Sigmoid colon (tissue), 7 donors: ENCODE measurements at places on chromosomes 6 and 20. TPM values are rescaled to one million over a fixed set of nuclear protein-coding genes. Genes with fewer than 3 reads are reported as not detected.

GRCh38 chr20:56451056-56451765 lies 17.2 kb upstream of the RTF2 start:
- DNase-seq = peak; percentile 46

DNA sequence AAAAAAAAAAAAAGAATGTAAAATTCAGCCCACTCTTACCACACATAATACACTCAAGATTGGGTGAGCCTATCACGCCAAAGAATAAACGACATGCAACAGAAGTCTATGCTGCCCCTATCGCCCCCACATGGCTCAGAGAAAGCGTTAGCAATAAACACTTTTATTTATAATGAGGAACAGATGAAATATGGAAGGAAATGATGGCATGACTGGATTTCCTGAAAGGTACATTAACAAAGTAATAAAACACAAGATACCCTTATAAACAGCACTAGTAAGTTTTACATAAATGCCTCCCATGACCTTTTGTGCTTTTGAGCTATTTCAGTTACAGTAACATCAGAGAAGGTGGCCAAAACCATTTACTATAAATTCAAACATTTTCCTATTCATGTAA lies 71.4 kb upstream of the SCAF8 start:
- DNase-seq = no peak

Gene DEFB124
- not detected for total RNA-seq

Gene TNNC2
- total RNA-seq = 1.6 TPM

Gene TNF
- total RNA-seq = 0.33 TPM

DNA sequence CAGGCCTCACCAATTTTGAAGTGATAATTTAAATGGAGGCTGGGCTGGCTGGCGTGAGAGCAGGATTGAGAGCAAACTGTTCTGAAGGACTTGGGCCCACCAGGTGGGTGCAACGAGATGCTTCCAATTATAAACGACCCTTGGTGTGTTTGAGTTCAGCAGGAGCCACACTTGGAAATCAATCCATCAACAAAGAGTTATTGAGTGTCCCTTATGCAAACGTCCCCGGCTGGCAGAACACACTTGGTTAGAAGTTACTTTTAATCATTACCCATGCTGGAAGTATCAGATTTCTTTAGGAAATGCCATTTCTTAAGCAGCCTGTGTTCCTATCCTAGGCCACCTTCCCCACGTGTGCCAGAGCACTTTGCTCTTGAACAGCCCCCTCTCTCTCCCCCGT lies 37.8 kb upstream of the ZNF831 start:
- no peak for DNase-seq

Gene LKAAEAR1
- total RNA-seq = not detected

Gene CCN2
- total RNA-seq = 75.5 TPM

Gene NRN1
- total RNA-seq = 6.0 TPM

Gene ZSCAN23
- total RNA-seq = 3.9 TPM

DNA sequence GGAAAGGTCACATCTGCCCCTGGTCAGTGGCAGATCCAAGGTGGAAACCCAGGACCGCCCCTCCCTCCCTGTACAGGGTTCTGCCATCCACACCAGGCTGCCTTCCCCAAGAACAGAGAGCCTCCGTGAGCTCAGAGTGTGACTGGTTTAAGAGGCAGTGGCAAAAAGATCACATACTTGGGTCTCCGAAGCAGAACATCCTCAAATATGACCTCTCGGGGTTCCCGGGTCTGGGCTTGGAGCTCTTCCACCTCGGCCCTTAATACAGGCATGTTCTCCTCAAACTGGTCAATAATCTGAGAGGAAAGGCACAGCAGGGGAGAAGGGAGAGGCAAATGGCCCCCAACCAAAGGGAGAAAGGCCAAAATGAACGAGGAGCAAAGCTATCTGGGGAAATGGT lies 14.8 kb downstream of the C20orf96 start:
- no peak for DNase-seq

DNA sequence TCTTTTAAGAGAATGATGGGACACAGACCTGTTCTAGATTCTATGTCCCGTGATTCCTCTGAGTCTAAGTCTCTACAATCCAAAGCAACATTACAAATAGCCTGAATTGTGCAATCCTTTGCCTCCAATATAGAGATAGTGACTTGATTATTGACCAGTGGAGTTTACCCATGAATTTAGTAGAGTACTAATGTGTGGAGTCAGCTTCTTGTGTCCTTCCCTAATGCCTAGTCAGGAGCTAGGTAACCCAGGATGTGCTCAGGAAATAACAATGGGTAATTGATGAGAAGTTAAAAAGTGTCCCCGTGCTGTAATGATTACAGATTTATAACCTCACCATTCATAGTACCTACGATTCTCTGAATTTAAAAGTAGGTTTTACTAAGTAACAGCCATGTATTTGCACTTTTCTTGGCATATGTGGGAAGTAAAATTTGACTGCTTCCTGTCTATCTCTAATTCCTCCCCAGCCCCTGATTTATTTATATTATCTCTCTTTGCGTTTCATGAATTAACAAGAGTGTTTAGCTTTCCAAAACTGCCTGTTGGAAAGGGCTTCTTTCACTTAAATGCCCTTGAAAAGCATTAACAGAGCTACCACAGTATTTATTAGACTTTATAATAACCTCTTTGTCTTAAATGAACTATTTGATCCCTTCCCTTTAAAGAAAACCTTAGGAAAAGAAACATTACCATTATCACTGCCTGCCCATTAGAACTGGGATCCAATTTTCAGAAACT lies 30.5 kb downstream of the NEDD9 start:
- no peak for DNase-seq

- no peak for DNase-seq
These were observed 3.9 kb upstream of the TEAD3 start for GRCh38 chr6:35500782-35501181.

DNA sequence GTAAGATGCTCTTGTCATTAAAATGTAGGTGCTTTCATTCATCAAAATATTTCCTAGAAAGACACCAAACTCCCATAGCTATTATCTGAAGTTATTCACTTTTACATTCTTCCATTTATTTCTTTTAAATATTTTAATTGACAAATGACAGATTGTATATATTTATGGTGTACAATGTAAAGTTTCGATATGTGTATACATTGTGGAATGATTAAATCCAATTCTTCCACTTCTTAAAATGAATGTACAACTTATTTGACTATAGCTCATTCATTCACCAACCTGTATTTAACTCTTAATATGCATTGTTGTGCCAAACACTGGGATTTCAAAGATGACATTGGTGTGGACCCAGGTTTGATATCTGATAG lies 41.0 kb downstream of the CCN2 start:
- DNase-seq = no peak

Gene ACTR5
- total RNA-seq = 10.0 TPM

- DNase-seq = no peak
These were observed 112.1 kb downstream of the ASXL1 start for GRCh38 chr20:32470025-32470861.

GRCh38 chr20:23249541-23249940 lies 101.0 kb upstream of the NXT1 start:
- DNase-seq = peak; percentile 48

- DNase-seq = no peak
These were observed 4.2 kb upstream of the BMP6 start for GRCh38 chr6:7721649-7722048.

DNA sequence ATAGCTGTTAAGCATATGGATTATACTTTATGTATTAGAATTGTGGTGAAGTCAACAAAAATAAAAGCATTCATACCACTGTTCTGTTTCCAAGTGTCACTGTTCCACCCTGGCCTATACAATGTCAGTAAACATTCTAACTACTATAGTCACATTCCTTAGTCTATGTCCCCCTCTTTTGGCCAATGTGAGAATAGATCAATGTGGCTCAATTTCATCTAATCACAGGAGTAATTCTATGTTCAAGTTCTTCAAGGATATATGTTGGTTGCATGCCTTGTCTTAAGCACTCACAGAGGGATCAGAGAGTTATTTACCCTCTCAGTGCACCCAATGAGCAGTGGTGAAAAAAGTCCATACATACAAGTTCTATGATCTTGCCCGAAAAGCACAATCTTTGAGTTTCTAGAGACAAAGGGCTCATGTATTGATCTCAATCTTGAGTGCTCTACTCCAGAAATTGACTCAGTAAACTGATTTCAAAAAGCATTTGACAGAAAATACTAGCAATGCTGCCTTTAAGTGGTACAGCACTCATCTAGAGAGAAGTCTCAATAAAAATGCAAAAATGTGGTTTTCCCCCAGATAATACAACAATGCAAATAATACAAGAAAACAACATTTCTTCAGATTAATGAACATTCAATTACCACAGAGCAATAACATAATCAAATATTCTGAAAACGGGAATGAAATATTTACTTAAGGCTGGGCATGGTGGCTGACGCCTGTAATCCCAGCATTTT lies 16.5 kb downstream of the SMLR1 start:
- DNase-seq = no peak

GRCh38 chr20:20253744-20254330 lies 114.1 kb upstream of the INSM1 start:
- no peak for DNase-seq

DNA sequence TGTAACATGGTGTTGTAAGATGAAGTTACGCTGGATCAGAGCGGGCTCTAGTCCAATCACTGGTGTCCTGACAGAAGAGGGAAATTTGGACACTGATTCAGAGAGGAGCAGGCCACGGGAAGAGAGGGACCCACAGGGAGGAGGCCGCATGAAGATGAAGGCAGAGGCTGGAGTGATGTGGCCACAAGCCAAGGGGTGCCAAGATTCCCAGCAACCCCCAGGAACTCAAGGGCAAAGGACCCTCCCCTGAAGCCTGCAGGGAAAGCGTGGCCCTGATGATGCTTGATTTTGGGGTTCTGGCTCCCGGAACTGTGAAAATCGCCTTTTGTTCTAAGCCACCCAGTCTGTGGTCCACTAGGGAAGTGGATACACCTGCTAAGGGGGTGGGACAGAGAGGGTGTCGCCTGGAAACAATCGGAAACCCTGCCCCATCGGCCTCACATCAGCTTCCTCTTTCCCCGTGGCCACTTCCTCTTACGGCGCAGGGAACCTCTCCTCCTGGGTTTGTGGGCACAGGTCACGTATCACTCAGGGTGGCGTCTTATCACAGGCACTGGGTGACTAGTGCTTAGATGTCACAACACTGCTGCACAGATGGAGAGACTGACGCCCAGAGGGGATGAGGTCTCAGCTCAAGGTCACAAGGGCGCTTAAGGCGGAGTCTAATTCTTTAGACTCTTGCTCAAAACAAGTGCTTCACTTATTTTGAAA lies 58.0 kb downstream of the SULF2 start:
- DNase-seq = peak; percentile 74

Gene FAM83D
- 14.3 TPM for total RNA-seq

GRCh38 chr6:97040355-97040860 lies 115.9 kb downstream of the KLHL32 start:
- no peak for DNase-seq

Gene MARCKS
- 43.1 TPM for total RNA-seq

DNA sequence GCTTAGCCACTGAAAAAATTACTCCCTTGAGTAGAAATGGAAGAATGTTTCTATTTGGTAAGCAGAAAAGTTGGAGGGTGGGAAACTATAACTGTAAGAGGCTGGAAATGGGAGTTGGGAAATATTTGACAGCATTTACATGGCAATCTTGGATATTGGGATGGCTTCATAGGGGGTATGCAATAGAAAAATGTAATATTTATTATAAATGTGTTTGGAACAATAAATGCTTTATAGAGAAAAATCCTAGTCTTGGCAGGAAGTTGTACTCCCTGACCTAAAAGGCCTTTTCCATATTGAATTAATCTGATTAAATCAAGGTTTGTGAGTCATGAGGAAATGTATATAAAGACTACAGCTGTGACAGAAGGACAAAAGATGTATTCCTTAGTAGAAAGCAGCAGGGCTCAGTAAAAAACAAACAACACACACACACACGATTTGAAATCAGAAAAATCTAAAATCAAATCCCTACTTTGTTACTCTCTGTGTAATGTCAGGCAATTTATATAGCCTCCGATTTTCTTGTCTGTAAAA lies 272.3 kb downstream of the CD109 start:
- DNase-seq = no peak

- no peak for DNase-seq
These were observed 64.6 kb downstream of the MAN1A1 start for GRCh38 chr6:119284861-119285521.

Gene KHDC1
- total RNA-seq = 2.1 TPM

- DNase-seq = no peak
These were observed 64.0 kb downstream of the QRSL1 start for GRCh38 chr6:106693418-106693817.

Gene SRSF12
- total RNA-seq = 3.6 TPM

Gene CLVS2
- 1.5 TPM for total RNA-seq

Gene PKIB
- total RNA-seq = not detected

DNA sequence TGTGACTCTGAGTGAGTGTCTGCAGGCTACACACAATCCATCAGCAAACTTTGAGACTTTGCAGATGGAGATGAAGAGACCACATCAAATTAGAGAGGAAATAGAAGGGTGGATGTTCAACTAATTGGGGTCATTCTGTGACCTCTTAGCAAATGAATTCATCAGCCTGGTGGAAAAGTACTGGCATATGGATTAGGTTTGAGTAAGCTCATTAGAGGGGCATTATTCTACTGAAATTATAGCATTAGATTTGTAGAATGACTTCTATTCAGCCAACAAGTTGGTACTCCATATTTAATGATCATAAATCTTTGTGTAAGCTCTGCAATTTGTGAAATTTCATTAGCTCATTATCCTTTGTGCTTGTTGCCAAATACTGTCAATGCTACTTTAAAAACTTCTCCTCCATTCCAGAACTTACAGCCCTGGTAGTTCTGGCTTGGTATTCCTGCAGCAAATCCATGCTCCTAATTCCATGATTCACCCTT lies 63.8 kb downstream of the ADTRP start:
- no peak for DNase-seq

Gene SALL4
- total RNA-seq = not detected

DNA sequence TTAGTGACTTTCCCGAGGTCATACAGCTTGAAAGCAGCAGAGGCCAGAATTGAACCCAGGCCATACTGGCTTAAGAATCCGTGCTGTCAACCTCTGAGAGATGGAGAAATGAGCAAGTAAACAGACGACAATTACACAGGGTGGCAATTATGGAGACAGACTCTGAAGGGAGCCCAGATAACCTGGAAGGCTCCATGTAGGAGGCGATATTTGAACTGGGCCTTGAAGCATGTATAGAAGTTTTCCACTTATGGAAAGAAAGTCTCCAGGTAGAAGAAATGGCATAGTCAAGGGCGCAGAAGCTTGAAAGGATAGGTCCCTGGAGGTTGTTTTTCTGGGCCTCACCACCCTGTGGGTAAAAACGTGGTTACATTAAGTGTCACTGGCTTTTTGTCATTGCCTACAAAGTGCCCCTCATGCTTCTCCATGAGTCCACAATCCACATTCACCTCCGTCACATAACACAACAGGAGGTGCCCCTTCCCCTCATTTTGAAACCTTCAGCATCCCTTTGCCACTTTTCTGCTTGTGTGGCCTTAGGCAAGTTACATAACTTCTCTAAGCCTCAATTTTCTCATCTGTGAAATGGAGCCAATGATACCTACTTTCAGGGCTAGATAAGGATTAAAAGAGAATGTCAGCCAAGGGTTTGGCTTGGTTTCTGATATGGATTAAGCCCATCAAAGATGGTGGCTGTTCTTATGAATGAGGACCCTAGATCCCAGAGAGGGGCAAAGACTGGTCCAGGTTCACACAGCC lies 5.9 kb upstream of the BPI start:
- peak; percentile 4 for DNase-seq
